Astrocyte of the hippocampus (primary cell): ENCODE measurements at places on chromosomes 5 and 9.
A peak's percentile ranks its signal among the peaks of the same experiment; 100 is the strongest.

GRCh38 chr5:16921211-16921610 is 14.9 kb downstream of the MYO10 start:
- DNase-seq: no peak

GRCh38 chr5:83093692-83094091 is 16.3 kb downstream of the XRCC4 start:
- DNase-seq: no peak

- DNase-seq: no peak
Measured at GRCh38 chr9:12730927-12731326, 37.7 kb downstream of the TYRP1 start.

- no peak for DNase-seq
Measured at GRCh38 chr9:5042661-5043178, 57.6 kb downstream of the JAK2 start.

DNA sequence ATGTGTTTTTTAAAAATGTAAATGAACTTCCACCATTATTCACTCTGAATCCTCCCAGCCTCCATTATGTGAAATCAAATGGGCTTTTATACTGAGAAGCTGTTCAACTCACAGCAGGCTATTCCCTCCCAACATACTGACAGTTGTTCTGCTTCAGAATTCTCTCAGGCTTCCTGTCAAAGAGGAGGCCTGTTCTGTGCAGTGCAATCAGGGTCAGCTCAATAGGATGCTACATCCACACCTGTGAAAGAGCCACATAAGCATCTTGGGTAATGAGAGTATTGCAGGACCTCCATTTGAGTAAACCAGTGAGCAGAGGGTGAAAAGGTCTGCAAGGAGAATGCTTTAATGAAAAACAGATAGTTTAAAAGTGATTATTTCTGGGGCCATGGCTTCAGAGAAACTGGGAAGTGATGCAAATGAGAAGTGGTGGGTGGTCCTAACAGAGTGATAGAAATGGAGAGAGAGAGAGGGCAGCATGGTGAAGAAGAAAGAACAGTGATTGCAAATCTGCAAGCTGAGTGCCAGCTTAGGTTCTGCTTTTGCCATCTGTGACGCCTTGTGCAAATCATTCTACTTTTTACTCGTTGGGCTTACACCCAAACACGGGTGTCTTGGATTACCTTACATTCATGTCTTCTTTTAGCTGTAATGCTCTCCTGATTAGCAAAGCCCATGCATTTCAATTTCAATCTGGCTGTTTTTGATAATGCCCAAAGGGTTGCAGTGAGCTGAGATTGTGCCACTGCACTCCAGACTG is 202.5 kb upstream of the NMUR2 start:
- DNase-seq: no peak

- DNase-seq: peak; percentile 41
Measured at GRCh38 chr5:1799110-1799601, 481 bp downstream of the MRPL36 start.
